NCI-H2081 treated with DMSO at 0.1 percent for 48 hours (cell line): ENCODE measurements at places on chromosomes 2 and 18.

- no peak for DNase-seq
These were observed 662.9 kb downstream of the ZEB2 start for GRCh38 chr2:143856978-143857377.

DNA sequence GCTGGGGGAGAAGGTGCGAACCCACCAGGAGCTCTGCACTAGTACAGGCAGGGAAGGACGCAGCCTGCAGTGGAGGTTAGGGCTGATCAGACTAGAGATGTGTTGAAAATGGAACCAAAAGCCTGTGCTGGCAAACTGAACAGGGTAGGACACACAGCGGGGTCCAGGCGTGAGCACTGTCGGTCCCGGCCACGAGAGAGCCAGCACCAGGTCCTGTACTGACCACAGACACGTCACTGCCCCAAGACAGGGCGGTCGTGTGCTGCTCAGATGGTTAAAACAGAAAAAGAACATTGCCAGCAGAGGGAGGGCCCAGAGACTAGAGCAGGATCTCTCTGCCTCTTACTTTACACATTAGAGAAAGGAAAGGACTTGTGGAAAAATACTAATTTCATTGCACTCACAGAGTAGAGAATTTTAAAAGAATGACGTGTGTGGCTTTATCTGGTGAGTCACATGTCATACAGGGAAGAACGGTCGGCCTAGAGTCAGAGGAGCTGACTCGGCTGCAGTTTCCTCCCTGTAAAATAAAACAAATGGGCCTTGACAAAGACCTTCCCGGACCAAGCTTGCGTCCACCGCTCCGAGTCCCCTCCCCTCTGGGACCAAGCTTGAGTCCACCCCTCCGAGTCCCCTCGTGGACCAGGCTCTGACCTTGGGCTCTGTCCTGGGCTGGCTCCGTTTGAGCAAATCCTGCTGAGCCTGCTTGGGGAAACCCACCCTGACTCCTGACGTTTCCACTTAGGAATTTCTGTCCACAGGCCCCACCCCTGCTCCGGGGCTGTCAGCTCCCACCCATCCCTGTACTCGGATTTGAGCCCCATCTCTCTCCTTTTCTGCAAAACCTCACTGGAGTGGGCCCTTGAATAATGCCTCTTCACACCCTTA is 16.7 kb upstream of the ADI1 start:
- DNase-seq, result no peak

DNA sequence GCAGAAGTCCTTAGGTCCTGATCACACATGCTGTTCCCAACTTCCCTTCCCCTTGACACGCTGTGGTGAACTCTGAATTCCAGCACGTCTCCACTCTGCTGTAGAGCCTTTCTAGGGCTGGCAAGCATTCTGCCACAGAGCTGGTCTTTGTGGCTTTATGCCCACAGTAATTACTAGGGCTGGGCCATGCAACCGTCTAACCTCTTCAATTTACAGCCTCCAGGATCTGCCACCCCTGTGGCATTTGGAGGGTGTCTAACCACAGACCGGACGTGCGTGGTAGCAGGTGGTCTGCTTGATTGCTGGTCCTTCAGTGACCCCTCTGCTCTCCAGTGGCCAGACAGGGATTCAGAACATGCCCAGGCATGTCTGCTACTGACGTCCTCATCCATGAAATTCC is 43.1 kb upstream of the TGFA start:
- DNase-seq, result no peak

DNA sequence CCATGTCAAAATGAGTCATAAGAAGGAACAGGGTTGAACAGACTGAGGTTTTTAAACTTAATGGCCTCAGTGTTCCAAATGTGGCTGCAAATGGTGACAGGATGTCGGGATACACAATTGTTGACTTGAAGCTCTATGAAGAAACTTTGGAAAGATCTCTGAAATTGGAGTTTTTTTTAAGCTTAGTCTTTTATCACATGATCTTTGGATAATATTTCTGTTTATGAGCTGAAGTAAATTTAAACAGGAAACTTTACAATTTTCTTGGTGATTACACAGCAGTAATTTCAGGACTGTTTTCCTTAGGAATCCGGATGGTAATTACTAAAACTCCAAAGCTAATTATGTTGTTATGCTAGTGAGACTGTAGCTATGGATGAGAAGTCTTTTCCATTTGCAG is 199.1 kb upstream of the NRXN1 start:
- DNase-seq, result no peak

DNA sequence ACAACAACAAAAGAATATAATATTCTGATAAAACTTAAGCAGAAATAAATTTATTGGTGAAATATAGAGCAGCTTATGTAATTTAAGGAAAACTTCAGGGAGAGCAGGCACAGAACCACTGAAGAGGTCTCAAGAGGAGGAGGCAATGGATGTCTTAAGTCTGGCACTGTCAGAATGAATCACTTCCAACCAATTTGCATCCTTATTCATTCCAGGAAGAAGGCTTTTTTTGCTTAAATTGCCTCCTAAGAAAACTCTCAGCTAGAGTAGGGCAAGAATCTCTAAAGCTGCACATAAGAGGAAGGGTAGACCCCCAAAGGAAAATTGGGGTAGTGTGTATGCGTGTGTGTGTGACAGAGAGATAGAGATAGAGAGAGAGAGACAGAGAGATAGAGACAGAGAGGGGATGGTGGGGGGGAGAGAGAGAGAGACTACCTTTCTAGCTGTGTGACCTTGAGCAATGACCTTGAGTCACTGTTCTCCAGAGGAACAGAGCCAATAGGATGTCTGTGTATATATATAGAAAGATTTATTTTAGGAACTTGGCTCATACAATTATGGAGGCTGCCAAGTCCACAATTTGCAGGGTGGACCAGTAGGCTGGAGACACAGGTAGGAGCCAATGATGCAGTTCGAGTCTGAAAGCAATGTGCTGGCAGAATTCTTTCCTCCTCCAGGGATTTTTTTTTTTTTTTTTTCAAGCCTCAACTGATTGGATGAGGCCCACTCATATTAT is 96.4 kb upstream of the LINC00305 start:
- DNase-seq, result no peak

DNA sequence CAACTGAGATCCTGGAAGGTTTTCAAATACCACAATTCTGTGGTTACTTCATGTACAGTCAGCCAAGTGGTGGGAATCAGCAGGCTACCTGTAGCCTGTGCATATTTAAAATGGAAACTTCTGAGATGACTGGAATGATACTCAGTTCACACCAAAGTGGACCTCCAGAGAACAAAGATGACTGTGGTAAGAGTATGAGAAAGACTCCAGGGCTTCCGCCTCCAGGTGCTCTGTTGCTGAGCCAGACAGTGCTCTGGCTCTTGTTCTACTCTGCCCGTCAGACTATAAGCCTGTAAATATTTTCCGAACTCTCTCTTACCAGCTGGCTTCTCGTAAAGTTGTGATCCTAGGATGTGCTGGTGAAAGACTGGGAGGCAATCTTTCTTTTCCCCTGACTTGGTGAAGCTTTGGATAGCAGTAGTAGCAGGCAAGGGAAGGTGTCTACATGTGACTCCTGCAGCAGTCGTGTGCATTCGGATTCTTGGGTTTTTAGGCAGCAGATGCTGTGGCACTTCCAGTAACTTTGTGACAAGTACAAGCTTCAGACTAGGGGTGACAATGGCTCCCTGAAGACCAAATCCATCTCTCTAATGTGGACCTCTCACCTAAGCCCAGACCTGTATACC is 23.1 kb downstream of the ST3GAL5 start:
- DNase-seq, result no peak

DNA sequence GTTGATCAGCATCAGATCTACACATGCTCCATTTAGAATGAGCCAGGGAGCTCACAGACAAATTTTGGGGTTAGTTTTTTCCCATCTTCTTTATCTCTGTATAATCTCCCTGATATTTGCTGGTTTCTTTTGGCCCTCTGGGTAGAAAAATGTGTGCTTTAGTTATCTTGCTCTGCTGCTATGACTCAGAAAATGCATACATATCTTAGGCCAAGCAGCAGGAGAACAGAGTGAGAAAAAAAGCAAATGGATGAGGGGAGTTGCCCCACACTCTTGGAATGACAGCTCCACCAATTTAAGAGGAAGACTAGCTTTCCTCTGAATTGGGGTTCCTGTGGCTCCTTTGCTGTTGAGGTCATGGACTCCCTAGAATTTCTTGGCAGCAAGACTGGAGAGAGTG is 331.8 kb downstream of the KCNJ3 start:
- no peak for DNase-seq

- DNase-seq, result no peak
These were observed 1274.5 kb upstream of the CRIM1 start for GRCh38 chr2:35081001-35081621.

DNA sequence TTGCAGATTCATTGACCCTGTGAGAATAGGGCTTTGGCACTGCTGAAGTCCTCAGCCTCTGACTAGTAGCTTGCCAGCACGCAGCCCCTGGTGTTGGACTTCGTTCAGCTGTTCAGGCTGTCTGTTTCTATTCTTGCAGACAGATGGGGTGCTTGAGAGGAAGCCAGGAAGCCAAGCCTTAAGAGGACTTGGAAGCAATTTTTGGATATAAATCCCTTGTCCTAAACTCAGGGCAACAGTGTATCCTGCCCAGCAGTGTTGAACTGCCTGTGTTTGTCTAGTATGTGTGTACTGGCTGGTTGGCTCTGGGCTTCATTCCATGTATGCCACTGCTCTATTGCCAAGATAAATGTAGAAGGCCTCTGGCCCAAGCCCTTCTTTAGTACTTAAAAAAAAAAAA is 108.6 kb downstream of the COMMD1 start:
- DNase-seq, result peak; percentile 17

DNA sequence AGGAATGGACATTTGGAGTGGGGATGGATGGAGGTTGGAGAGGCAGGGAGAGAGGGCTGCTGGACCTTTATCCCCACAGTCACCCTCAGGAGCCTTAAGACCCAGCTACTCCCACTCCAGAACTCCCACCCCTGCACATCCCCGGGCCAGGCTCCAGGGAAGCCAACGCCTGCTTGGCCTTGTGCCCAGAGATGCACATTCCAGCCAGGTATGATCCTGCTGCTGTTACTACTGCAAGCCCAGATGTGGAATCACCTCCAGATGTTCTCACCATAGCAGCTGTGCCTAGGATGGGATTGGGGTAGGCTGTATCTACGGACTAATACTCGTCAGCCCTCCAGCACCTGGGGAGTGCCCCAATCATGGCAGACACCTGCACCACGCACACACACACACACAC is 71.7 kb downstream of the ZFP36L2 start:
- DNase-seq, result no peak

GRCh38 chr2:215967590-215968378 is 45.6 kb downstream of the MREG start:
- DNase-seq, result no peak

DNA sequence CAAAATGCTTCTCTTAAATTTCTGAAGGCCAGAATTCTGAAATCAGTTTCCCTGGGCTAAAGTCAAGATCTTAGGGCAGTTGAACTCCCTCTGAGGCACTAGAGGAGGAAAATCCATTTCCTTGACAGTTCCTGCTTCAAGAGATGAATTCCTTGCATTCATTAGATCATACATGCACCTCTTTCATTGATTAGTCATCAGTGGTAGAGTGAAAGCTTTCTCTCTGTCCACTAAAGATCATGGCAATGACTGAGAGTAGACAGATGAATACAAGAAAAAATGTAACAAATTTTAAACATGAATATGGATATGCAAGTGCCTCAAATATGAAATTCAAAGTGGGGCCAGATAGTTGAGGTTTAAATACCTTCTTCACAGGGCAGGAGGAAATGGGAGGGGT is 693.4 kb upstream of the TMEFF2 start:
- DNase-seq, result no peak
